ENCODE measurements at places on chromosomes 13 and 19.

- peak; percentile 95 for DNase-seq
Observed at GRCh38 chr19:3692141-3693024, 7.9 kb downstream of the PIP5K1C start.

GRCh38 chr13:42820451-42820850 lies 39.1 kb downstream of the FAM216B start:
- no peak for DNase-seq

GRCh38 chr19:45778010-45778661 lies 4.2 kb downstream of the DMPK start:
- DNase-seq: peak; percentile 23

DNA sequence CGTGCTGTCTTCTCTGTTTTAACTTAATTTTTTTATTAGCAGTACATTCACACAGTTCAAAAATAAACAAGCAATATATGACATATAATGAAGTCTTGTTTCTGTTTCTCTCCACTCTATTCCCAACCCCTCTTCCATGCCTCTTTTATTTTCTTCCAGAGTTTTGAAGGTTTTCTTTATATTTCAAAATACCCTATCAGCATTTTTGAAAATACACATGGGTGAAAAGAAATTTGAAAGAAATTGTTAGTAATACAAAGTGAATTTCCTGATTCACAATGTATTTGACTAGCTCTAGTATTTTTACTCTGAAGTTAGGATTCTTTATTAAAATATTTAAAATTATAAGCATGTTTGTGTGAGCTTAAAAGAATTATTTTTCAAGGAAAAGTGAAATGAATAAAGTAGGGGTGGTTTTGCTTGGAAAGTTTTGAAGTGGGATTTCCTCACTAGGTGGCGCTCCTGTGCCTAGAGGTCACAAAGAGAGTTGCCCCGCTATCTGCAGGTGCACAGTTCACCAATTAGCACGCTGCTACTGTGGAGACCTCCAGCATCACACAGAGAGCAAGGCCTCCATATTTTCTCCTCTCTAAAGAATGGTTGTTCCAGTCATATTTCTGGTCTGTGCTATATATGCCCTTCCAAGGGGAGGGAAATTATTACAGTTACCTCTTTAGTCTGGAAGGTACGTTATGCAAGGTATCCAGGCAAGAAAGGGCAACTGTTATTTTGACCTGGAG lies 37.6 kb downstream of the SOX21 start:
- peak; percentile 55 for DNase-seq

DNA sequence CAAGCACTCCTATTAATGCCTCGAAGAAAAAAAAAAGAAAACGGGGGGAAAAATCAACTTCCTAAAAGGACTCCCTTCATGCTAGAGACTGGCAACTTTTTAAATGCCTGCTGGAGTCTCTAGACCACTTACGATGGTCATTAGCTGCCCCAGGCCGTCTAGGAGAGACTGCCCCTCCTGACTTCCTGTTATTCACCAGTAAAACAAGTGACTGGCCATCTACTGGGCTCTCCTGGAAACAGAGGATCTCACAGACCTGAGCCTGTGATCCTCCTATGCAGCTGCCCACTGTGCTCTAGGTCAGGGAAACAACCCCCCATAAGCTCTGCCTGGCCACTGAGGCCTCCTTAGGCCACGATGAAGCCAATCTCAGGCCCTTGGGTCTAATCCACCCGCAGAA lies 7.4 kb downstream of the ZNF266 start:
- no peak for DNase-seq

DNA sequence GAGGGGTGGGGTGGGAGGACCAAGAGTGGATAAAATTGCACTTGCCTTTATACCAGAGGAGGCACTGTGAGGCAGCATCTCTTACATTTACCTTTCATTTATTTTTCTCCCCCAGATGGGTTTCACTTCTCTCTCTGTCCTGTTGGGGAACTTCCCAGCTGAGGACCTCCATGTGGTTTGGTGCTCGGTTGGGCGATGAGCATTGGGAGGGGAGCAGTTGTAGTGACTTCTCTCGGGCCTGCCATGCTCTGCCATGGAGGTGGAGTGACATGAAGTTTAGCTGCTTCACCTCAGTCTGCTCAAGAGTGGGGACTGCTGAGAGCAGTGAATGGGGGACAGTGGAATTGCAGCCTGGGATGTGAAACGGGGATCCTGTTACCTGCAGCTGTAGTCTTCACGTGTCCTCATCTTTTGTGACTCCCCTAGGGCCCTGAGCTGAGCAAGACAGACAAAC lies 23.1 kb upstream of the CXCL17 start:
- DNase-seq: no peak

DNA sequence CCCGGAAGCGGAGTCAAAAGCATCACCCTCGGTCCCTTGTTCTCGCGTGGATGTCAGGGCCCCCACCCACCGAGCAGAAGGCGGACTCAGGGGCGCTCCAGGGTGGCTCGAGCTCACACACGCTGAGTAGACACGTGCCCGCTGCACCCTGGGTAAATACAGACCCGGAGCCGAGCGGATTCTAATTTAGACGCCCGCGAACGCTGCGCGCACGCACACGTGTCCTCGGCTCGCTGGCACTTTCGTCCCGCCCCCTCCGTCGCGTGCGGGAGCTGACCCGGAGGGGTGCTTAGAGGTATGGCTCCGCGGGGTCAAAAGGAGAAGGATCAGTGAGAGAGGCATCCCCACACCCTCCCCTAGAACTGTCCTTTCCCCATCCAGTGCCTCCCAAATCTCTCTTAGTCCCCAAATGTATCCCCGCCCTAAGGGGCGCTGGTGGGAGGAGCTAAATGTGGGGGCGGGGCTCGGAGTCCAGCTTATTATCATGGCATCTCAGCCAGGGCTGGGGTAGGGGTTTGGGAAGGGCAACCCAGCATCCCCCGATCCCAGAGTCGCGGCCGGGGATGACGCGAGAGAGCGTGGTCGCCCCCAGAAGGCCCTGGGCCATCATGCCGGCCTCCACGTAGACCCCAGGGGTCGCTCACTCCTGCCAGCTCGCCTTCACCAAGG lies 451 bp upstream of the ICAM5 start:
- peak; percentile 90 for DNase-seq

GRCh38 chr19:4597278-4597974 lies 37.9 kb upstream of the SEMA6B start:
- DNase-seq: peak; percentile 74

- peak; percentile 85 for DNase-seq
Observed at GRCh38 chr13:68176475-68176874, 946.3 kb upstream of the PCDH9 start.

GRCh38 chr19:2327773-2328400 lies 499 bp downstream of the LSM7 start:
- DNase-seq: peak; percentile 96

- no peak for DNase-seq
Observed at GRCh38 chr13:48930918-48931317, 44.8 kb upstream of the FNDC3A start.

Measured in osteoblast (primary cell).